HFF-Myc (cell line): ENCODE measurements at places on chromosomes 5 and 9.

- DNase-seq, result no peak
These were observed 632 bp downstream of the COQ4 start for GRCh38 chr9:128323212-128323730.

- no peak for DNase-seq
These were observed 139.1 kb upstream of the ADRA1B start for GRCh38 chr5:159777049-159777660.

- DNase-seq, result no peak
These were observed 220.5 kb upstream of the MPDZ start for GRCh38 chr9:13500034-13500433.

GRCh38 chr5:140883373-140883772 lies 1.4 kb downstream of the PCDHA13 start:
- no peak for DNase-seq

DNA sequence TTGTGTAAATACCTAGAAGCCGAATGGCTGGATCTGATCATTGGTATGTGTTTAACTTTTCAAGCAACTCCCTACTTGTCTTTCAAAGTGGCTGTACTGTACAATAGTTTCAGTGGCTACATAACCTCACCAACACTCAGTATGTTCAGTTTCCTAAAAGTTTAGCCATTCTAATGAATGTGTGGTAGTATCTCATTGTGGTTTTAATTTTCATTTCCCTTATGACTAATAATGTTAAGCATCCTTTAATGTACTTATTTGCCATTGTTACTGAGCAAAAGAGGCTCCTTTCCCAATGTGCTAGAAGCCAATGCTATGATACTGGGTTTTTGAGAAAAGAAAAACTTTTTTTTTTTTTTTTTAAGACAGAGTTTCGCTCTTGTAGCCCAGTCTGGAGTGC lies 27.8 kb upstream of the ALDOB start:
- DNase-seq, result no peak

DNA sequence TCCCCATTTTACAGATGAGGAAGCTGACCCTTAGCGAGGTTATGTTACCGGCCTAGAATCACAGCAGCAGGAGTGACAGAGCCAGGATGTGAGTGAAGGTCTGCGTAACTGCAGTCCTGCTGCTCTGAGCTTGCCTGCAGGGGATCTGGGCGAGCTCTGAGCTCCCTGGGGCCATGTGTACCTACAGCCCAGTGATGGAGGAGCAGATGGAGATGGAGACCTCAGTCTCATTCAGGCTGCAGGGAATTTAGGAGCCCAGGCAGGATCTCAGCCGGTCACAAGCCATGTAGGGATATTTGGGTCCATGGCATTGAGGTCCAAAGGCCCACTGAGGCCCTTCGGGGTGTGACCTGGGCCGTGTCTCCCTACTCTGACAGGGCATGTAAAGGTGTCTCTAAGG lies 170.6 kb downstream of the CACNA1B start:
- DNase-seq, result no peak

DNA sequence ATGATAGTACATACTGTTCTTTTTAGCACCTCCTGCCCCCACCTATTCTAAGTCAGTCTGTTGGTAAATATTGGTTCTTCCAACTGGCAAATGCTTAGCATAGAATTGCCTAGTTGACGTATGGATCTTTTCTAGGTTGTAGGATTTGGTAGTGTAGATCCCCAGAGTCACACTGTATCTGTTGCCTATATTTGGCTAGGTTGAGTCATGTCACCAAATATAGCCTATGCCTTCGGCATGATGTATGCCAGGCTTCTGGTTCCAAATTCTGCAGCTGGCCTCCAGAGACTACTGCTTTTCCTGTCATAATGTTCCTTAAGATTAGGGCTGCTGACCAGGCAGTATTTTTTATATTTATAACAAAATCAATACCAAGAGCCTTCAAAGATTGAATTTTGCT lies 38.2 kb downstream of the CPEB4 start:
- no peak for DNase-seq
